ENCODE measurements at places on chromosomes 4 and X.

GRCh38 chr4:158161551-158162354, 11.1 kb downstream of the GASK1B start:
- DNase-seq: no peak

DNA sequence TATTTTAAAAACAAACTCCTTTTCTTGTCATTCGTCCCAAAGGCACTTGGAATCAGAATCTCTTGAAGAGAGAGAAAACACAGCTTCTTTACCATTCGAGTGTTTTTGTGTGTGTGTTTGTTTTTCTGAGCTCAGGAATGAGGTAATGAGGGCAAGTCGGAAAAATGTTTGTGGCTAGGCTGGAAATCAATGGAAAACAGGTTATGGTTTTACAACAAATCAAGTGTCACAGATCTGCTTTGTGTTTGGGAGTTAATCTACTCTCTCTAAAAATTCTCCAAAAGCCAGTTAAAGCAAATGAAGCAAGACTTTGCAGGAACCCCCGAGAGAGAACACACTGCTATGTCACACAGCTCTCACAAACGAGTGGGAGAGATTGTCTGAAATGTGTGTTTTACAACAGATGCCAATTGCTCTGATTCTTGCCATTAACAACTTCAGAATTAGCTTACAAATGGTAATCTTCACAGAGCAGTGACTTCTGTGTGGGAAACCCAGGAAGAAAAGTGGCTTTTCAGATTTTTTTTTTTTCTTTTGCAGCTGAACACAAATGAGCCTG, 264.1 kb downstream of the CBLL2 start:
- DNase-seq: no peak

- DNase-seq: no peak
Measured at GRCh38 chr4:55634417-55635128, 1.5 kb downstream of the NMU start.

DNA sequence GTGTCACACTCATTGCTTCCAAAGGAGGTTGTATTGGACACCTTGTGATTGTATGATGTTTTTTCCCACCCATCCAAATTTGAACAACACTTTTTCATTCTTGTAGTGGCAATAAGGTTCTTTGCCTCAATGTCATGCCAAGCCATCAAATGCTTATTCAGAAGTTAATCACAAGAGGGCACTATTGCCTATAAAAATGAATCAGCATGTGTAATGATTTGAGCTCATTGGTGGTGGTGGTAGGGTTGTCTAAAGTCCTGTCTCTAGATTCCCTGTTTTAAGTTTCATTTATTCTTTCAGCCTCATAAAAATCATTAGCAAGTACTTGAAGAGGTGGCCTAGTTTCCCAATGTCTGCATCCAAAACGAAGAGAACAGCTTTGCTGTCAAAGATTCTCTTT, 37.0 kb downstream of the IRS4 start:
- DNase-seq: no peak

- DNase-seq: no peak
Measured at GRCh38 chr4:1582227-1582626, 101.9 kb downstream of the FAM53A start.

- no peak for DNase-seq
Measured at GRCh38 chr4:572594-572993, 3.5 kb downstream of the TMEM271 start.

- DNase-seq: no peak
Measured at GRCh38 chrX:113300580-113300979, 459.9 kb upstream of the AMOT start.

DNA sequence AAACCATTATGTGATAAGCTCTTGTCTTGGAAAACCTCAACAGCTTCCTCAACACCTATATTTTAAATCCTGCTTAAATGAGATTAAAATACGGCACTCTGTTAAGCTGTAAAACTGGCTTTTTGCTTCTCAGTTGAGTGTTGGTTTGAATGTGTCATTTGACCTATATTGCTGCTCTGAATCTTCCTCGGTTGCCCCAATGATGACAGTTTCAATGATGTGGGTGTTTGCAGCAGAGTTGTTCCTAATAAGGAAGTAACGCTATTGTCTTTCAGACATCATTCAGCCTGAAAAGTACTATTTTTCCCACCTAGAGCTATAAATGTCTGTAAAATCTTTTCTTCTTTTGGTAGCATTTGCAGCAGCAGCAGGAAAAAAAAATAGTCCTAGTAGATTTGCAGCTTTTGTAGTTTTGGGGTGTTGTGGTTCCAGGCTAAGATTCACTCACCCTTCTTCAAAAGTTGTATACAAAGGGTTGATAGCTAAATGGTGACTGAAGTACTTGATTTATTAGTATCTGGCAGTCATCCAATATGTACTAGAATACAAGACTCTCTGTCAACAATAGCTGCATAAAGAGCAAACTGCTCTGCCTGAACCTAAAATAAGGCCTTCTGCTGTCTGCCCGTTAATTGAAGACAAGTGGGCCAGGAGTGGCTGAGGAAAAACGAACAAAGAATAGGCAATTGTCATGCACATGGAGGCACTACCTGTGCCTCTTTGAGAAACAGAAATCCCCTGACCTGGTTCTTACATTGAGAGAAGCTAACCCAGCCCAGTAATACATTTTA, 333.1 kb downstream of the IL1RAPL1 start:
- DNase-seq: no peak

Data from activated T-cell treated with anti-CD3 and anti-CD28 coated beads for 1 hour (primary cell).